Amygdala (tissue), 56 donors: ENCODE measurements at places on chromosomes 16 and 17.

DNA sequence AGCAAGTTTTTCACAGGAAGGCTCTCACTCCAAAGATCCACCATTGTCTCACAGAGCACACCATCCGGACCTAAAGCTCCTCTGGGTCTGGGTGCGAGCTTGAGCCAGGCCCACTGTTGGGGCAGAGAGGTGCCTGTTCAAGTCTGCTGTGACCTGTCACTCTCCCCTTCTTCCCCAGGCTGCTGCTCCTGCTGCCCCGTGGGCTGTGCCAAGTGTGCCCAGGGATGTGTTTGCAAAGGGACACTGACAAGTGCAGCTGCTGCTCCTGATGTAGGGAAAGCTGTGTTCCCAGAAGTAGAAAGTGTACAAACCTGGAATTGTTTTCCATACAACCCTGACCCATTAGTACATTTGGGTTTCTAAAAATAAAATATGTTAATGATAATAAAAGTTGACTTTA, 4.8 kb upstream of the MT1X start:
- DNase-seq = no peak

GRCh38 chr17:32684087-32684958, 192.6 kb downstream of the MYO1D start:
- DNase-seq = no peak

GRCh38 chr16:912684-913613, 57.8 kb downstream of the LMF1 start:
- peak; percentile 90 for DNase-seq

DNA sequence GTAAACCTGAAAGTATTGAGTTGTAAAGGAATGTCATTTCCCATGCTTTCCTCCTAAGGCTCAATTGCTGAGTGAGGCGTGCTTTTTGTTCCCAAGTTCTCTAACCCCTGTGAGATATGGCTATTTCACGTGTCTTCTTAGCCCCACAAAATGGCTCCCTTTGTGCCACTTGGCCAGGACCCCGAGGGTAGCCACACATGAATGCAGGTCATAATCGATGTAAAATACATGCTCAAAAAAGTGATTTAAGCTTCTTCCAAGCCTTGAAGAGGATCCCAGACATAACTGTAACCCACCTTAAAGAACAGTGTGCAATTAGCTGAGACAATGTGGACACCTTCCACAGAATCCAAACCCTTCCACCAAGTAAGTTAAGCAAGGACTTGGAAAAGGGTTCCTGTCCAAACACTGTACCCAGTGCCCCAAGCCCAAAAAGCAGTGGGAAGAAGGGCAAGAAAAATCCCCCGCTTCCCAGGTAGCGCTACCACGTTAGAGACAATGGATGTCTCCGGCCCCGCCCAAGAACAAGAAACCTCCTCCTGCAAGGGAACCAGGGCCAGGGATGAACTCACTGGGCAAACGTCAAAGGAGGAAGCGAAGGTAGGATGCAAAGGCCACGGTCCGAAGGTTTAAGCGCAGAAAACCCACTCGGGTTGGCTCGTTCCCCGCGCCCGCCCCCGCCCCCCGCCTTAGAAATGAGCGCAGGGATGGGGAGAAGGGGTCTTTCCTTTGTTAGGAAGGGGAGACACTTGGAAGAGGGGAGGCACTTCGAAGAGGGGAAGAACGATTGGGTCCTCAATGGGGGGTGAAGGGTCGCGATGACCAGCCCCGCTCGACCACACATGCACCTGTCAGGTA, 1.2 kb downstream of the JPT1 start:
- no peak for DNase-seq

DNA sequence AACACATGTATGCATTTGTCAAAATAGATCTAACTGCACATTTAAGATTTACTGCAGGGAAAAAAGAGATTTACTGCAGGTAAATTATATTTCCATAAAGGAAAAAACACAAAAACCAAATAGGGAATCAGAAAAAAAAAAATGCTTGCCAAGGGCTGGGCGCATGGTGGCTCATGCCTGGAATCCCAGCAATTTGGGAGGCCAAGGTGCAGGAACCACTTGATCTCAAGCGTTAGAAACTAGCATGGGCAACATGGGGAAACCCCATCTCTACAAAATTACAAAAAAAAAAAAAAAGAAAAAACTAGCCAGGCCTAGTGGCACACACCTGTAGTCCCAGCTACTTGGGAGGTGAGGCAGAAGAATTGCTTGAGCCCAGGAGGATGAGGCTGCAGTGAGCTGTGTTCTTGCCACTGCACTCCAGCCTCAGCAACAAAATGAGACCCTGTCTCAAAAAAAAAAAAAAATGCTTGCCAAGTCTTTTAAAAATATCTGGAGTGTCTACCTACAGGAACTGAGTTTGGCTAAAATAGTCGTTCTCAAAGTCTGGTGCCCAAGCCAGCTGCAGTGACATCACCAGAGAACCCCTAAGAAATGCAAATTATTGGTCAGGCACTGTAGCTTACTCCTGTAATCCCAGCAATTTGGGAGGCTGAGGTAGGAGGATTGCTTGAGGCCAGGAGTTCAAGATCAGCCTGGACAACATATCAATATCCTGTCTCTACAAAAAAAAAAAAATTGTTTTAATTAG, 17.5 kb downstream of the TRIM25 start:
- no peak for DNase-seq

- no peak for DNase-seq
Observed at GRCh38 chr16:20870122-20870820, 29.9 kb downstream of the DCUN1D3 start.

DNA sequence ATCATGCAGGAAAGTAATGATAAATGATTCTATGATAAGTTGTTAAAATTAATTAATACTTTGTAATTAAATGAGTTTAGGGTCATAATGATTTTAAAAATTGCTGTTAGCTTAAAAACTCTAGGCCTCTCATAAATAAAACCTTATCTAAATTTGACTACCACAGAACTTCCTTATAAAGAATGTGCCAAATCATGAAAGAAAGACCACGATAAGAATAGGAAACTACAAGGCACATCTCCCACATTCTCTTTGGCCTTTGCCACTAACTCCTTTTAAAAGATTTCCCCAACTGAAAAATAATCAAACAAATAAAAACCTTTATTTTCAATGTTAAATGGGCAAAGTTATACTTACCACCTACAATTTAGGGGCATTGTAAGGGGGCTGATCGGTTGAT, 164.6 kb upstream of the C17orf78 start:
- no peak for DNase-seq

DNA sequence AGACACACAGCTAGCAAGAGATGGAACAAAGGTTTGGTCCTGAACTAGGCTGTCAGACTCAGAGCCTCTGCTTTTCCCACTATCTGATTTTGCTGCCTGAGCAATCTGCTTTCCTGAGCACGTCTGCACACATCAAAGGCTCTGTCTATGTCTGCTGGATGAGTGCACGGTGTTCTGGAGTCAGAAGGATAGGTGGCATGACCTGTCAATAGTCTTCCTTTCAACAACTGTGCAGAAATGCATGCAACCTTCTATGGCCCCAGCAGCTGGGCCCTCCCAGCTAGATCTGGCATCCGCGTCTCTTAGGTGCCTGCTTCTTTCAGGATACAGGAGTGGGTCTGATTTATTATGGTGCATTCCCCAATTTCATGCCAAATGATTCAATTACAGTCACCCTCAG, 138.3 kb downstream of the UTP18 start:
- no peak for DNase-seq

DNA sequence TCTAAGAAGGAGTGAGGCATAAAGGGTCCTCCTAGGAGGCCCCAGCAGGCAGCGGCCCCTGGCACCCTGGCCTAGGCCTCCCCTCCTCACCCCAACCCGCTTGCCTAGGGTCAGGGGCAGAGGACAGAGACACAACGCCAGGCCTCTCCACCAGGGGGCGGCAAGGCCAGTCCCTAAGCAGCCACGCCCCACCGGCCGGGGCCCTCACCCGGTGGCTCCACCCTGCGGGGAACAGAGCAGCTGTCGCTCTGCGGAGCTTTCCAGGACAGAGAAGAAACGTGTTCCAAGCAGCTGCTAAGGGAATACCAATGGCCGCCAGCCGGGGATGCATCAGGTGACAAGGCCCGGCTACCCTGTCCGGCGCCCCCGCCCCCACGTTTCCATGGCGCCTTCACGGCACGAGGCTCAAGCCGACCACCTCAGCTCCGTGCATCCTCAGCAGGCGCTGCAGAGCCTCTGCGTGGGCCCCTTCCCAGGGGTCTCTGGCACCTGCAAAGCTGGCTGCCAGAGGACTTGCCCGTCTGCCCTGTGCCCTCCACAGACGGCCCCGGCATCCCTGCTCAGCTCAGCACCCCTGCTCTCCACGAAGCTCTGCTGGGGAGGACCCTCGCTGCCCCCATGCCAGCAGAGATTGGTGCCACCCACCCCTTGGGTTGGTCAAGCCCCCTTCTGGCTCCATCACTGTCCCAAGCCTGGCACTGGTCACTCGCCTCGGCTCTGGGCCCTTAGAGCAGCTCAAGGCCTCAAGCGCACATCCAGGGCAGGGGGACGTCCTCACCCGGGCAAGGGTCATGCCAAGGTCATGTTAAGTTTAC, 5.6 kb downstream of the ZNF598 start:
- DNase-seq = peak; percentile 21

DNA sequence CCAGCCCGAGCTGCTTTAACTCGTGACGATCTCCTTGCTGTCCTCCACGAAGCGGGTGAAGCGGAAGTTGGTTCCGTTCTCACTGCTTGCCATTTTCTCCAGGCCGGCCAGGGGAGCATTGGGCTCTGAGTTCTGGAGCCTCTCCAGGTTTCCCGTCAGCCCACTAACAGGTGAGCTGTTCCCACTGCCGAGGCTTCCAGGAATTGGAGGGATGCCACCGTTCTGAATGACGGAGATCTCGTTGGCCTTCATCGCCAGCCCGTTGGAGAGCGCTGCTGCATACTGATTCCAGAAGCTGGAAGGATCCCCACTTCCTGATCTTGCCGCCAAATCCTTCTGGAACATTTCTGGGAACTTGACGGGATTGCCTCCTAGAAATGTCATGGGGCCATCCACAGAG, 14.0 kb downstream of the SALL1 start:
- DNase-seq = peak; percentile 42

GRCh38 chr16:1089822-1090619, 6.0 kb downstream of the C1QTNF8 start:
- DNase-seq = no peak

- DNase-seq = no peak
Observed at GRCh38 chr16:14475370-14476139, 154.5 kb downstream of the PARN start.

DNA sequence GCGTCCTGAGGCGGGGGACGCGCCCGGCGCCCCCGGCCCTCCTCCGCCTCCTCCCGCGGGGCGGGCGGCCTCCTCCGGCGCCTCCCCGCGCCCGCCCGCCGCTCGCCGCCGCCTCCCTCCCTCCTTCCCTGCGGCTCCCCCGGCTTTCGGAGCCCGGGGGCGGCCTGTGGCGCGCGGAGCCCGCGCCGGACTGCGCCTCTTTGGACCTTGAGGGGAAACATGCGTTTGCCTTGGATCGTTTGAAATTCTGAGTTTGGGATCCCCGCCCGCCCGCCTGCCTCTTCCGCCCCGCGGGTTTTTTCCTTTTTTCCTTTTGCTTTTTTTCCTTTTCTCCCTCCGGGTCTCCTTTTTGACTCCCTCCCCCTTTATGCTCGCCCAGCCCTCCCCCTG, 390 bp downstream of the ZNRF1 start:
- peak; percentile 57 for DNase-seq

- no peak for DNase-seq
Observed at GRCh38 chr17:9763643-9764042, 27.7 kb downstream of the DHRS7C start.

DNA sequence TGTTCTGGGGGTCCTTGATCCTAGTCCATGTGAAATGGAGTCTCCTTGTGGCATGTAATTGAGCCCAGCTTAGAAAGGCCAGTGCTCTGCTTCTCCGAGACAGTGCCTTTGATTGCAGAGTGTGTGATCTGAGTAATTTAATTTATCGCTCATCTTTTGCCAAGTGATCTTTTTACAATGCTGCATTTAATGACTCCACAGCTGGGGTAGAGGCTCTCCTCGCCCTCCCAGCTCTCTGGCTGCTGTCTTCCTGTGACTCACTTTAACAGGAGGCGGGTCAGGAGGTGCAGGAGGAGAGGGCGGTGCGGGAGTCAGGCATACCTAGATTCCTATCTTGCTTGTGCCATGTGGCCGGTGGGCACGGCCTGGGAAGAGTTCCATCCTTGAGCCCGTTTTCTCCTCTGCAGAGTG, 113.4 kb upstream of the FOXF1 start:
- DNase-seq = no peak

GRCh38 chr17:40486522-40487370, 14.7 kb downstream of the TNS4 start:
- DNase-seq = no peak

- no peak for DNase-seq
Observed at GRCh38 chr17:19537111-19537510, 3.5 kb downstream of the SLC47A1 start.

DNA sequence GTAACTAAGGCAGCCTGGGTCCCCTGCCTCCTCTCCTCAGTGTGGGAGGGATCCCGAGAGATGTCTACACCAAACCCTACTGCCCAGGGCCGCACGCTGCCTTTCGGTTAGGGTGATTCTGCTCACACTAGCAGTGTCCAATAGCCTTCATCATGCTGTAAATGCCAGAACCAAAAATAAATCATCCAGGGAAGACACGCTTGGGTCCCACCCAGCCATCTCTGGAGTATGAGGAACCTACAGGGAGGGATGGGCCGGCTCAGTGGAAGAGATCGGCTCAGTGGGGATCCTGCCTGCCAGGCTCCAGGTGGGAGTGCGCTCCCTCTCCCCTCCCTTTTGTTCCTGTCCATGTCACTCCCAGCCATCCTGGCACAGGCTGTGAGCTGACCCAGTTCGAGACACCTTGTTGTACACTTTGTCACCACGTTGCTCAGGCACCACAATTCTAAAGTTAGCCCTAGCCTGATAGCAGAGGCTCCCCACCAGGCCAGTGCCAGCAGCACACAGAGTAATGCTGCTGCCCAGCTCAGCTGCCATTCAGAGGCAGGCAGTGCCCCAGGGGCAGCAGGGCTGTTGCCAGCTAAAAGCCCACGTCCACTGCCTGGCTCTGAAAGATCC, 24.5 kb downstream of the PEMT start:
- no peak for DNase-seq

DNA sequence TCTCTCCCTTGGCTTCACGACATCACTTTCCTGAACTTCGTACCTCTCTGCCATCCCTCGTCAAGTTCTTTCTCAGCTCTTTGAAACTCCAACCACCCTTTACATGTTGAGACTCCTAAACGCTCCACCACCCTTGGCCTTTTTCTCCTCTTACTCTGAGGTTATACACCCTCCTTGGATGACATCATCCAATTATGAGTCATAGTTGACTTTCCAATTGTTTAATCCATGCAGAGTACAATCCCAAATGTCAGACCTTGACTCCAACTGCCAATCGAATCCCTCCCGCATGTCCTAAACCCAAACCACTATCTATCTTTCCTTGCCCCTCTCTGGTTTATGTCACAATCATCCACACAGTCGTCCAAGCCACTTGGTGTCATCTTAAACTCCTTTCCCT, 18.4 kb upstream of the C16orf82 start:
- DNase-seq = no peak

- DNase-seq = no peak
Observed at GRCh38 chr16:21626659-21627277, 25.6 kb downstream of the IGSF6 start.

DNA sequence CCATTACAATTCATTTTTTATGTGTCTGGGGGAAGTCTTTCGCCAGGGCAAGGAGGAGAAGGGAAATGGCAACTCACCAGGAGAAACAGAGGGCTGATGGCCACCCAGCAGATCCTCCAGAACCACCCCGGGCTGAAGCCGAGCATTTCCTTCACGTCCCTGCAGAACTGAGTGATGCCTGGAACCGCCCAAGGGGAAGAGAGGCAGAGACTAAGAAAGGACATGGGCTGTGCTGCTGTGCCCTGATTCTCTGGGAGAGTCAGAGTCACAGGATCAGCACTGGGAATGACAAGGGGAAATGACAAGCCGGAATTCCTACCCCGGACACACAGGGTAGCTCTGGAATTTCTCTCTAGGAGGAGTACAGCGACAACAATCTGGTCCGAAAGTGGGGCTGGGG, 27.8 kb downstream of the SLC6A4 start:
- DNase-seq = no peak
